Keratinocyte (primary cell): ENCODE measurements at places on chromosomes 12 and 14.

GRCh38 chr14:80933686-80934085 is 7.9 kb downstream of the CEP128 start:
- DNase-seq = no peak

DNA sequence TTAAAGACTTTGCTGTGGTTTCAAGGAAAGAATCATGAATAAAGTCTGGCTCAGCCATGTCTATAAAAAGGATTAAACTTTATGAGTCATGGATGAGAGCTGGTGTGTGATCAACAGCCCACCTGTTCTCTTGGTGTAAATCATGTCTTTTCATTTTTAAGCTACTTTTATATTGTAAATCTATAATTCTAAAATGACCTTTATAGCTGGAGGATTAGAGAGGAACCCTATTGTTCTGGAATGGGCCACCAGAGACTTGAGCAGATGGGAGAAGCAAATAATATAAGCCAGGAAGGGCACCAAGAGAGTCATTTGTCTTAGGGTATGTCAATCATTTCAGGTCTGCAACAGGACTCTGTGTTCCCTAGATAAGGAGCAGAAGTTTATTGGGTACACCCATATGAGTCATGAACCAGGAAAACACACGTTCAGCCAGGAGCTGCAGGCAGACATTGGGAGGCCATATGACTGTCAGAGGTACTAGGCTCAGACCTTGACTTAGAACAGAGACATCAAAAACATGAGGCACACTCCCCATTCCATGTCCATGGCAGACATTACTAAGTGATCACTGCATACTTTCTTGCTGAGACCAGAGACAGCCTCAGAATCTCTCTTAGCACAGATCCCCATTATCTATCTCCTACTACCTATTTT is 49.3 kb downstream of the NDUFA12 start:
- peak; percentile 82 for DNase-seq

GRCh38 chr14:61640158-61641136 is 54.9 kb upstream of the HIF1A start:
- no peak for DNase-seq

GRCh38 chr14:87999277-87999676 is 5.7 kb upstream of the GPR65 start:
- DNase-seq = no peak
